ENCODE measurements at places on chromosomes 11 and 22. TPM values are rescaled to one million over a fixed set of nuclear protein-coding genes. Genes with fewer than 3 reads are reported as not detected.

SLCO2B1 gene
- not detected for total RNA-seq

MS4A12 gene
- not detected for total RNA-seq

EXPH5 gene
- total RNA-seq = 13.5 TPM

OLFML1 gene
- total RNA-seq = not detected

HSCB gene
- total RNA-seq = 14.1 TPM

LMO1 gene
- 0.15 TPM for total RNA-seq

ABCG4 gene
- total RNA-seq = 0.15 TPM

PANX2 gene
- total RNA-seq = 11.9 TPM

FREY1 gene
- total RNA-seq = 0.15 TPM

MAJIN gene
- not detected for total RNA-seq

MEN1 gene
- 46.1 TPM for total RNA-seq

BRSK2 gene
- 2.8 TPM for total RNA-seq

CDC45 gene
- 77.1 TPM for total RNA-seq

LMO2 gene
- 0.23 TPM for total RNA-seq

B4GALNT4 gene
- 87.9 TPM for total RNA-seq

GRAP2 gene
- total RNA-seq = not detected

KCNQ1 gene
- total RNA-seq = 0.40 TPM

GPHA2 gene
- total RNA-seq = not detected

NCR3LG1 gene
- 1.6 TPM for total RNA-seq

SOX10 gene
- total RNA-seq = 1.1 TPM

OMP gene
- total RNA-seq = not detected

GRM5 gene
- not detected for total RNA-seq

OR2AT4 gene
- total RNA-seq = not detected

CD3E gene
- not detected for total RNA-seq

OR52K1 gene
- not detected for total RNA-seq

HORMAD2 gene
- not detected for total RNA-seq

MMP3 gene
- total RNA-seq = not detected

Measured in PC-3 (cell line).